CD4-positive, alpha-beta T cell treated with Interleukin-17A for 1 hour (primary cell): ENCODE measurements at places on chromosomes 12 and 14.
A peak's percentile ranks its signal among the peaks of the same experiment; 100 is the strongest.

GRCh38 chr14:58730792-58731464, 93.2 kb downstream of the DACT1 start:
- no peak for DNase-seq

GRCh38 chr12:117679776-117680175, 289.0 kb downstream of the KSR2 start:
- DNase-seq: no peak

DNA sequence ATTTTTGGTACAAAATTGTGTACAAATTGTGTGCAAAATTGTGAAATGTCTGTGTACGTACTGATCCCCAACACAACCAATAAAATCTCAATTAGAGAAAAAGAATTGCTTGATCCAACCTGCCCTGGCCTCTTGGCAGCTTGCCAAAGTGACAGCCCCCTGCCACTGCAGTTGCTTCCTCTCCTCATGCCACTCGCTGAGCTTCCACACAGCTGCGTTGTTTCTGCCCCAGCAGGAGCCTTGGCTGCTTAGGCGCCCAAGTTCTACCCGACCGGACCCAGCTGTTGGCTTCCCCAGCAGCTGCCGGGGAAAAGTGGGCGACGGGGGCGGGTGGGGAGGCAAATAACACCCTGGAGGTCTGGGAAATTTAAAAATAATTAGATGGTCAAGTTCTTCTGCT, 171.8 kb upstream of the ATF7IP start:
- no peak for DNase-seq

GRCh38 chr12:82174383-82174782, 183.8 kb downstream of the CCDC59 start:
- no peak for DNase-seq

GRCh38 chr12:68468036-68468435, 135.9 kb upstream of the MDM1 start:
- no peak for DNase-seq

GRCh38 chr12:32211900-32212156, 105.2 kb downstream of the BICD1 start:
- no peak for DNase-seq

DNA sequence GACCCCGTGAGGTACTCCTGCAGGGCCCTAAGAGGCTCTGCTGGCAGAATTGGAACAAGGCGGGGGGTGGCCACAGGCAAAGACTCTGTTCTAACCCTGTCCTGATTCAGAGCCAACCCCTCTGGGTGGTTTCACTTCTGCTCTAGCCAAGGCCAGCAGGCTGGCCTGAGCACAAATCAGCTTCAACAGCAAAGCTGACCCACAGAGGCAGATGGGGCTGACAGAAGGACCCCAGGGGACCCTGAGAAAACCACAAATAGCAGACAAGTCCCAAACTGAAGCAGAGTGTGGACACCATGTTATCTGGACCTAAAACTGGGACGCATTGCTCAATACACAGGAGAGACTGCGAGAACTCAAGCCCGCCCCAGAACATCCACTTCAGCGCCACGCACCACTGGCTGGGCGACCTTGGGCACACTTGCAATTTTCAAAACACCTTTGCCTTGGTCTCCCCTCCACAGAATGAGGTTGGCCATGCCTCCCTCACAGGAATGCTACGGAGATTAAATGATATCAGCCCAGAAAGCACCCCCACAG, 76.4 kb upstream of the DICER1 start:
- no peak for DNase-seq

- no peak for DNase-seq
Measured at GRCh38 chr12:41103614-41104013, 84.5 kb upstream of the PDZRN4 start.

DNA sequence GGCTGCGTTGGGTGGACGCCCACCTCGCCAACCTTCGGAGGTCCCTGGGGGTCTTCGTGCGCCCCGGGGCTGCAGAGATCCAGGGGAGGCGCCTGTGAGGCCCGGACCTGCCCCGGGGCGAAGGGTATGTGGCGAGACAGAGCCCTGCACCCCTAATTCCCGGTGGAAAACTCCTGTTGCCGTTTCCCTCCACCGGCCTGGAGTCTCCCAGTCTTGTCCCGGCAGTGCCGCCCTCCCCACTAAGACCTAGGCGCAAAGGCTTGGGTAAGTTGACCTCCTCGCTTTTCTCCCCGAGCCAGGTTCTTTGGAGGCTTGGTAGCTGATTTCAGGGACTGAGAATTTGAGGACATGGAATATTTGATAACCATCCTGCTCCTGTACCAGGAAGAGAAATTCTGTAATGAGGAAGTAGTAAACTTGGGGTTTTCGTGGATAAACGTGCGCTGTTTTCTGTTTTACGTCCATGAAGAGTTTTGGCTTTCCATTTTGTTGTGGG, 530 bp downstream of the APAF1 start:
- DNase-seq: peak; percentile 9
